ENCODE measurements at places on chromosomes 2 and 18.

GRCh38 chr18:11728249-11728648 is 39.2 kb downstream of the GNAL start:
- no peak for DNase-seq

GRCh38 chr18:12393510-12393909 is 14.2 kb upstream of the PRELID3A start:
- DNase-seq = no peak

DNA sequence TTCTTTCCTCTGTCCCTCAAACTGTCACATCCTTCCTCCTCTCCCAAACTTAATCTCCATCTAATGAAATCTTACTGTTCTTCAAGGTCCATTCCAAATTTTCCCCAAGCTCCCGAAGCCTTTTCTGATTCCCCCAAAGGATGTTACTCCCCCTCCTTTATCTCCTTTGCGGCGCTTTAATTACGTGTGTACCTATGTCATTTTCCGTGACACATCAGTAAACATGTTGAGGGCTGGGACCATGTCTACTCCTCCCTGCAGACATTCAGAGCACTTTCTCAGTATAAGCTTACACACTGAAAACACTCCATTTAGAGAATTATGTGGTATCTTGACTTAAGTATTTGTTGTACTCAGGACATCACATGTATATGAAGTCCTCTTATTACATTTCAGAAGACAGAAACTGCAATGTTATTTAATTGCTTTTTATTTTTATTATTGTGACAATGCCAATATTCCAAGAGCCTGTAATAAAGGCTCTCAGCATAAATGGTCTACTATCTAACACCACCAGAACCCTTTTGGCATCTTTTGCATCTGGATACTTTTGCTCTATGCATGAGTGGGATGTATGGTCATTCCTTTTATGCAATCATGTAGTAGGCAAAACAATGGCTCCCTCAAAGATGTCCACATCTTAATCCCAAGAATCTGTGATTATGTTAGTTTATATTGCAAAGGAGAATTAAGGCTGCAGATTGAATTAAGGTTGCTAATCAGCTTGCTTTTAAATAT is 1.8 kb downstream of the NMI start:
- no peak for DNase-seq

DNA sequence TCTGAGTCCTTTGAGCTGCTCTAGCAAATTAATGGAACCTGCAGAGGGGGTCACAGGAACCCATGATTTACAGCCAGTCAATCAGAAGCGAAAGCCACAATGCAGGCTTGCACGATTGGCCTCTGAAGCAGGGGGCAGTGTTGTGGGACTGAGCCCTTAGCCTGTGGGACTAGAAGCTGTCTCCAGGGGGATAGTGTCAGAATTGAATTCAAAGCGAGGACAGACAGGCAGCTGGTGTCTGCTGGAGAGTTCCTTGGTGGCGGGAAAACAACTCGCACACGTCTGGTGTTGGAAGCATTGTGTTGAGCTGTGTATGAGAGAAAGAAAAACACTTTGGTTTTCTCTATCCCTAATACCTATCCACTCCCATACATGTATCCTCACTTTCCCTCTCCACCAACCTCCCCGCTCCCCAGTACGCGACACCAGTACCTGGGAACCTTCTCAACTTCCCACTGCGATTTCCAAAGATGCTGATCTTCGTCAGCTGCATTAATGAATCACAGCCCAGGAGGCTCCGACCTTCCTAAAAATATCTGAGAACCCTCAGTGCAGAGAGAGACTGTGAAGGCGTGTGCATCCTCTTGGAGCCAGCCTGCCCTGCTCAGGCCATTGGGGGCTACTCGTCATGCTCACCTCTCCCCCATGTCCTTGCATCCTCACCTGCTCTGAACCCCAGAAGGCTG is 88.2 kb downstream of the HS1BP3 start:
- DNase-seq = no peak

DNA sequence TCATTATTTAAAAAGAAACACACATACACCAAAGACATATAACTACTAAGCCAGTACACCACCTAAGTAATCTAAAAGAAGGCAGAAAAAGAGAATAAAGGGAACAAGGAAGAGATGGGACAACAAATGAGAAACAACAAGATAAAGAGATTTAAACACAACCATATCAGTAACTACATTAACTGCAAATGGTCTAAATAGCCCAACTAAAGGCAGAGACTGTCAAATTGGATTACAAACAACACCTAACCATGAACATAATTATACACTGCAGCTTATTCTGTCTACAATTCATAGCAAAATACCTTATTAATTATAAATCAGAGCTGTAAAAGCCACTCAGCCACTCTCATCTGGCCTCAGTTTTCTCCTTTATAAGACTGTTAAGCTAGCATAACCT is 15.0 kb downstream of the PPP4R1 start:
- DNase-seq = no peak

- no peak for DNase-seq
Measured at GRCh38 chr18:73670524-73670923, 477.1 kb downstream of the FBXO15 start.

- DNase-seq = no peak
Measured at GRCh38 chr18:69795791-69796190, 151.9 kb downstream of the CD226 start.

- no peak for DNase-seq
Measured at GRCh38 chr2:88735853-88736252, 44.4 kb downstream of the RPIA start.

- DNase-seq = no peak
Measured at GRCh38 chr2:85096616-85097015, 36.6 kb upstream of the TCF7L1 start.

- no peak for DNase-seq
Measured at GRCh38 chr2:189069855-189070619, 95.9 kb downstream of the COL3A1 start.

- no peak for DNase-seq
Measured at GRCh38 chr18:59509481-59510442, 150.7 kb upstream of the LMAN1 start.

- no peak for DNase-seq
Measured at GRCh38 chr18:10289251-10289650, 165.2 kb upstream of the APCDD1 start.

- DNase-seq = no peak
Measured at GRCh38 chr2:115746151-115746550, 1303.7 kb downstream of the DPP10 start.

- DNase-seq = no peak
Measured at GRCh38 chr2:233746475-233747282, 13.4 kb upstream of the UGT1A1 start.

DNA sequence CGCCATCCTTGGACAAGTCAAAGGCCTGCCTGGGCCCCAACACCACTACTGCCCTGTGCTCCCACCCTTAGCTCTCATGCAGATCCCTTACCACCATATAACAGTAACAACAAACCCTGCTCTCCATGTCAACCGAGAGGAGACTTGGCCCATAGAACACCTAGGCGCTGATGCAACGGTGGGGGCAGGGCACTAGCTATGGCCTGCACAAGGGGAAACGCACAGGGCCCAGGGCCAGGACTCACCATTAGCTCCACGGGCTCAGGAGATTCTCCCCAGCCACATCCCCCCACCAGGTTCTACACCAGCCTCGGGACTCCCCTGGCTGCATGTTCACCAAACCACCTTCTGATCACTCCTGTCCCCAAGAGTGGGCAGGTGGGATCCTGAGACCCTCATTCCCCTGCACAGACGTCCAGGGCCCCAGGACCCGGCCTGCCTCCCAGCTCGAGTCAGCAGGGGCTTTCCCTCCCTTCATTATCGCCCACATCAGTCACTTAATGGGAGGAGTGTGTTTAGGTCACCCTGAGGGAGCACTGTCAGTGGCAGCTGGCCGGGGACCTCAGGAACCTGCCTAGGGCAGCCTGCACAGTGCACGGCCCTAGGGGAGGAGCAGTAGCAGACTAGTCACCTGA is 29.3 kb downstream of the ANKMY1 start:
- no peak for DNase-seq

GRCh38 chr18:28584731-28585130 is 407.8 kb upstream of the CDH2 start:
- DNase-seq = no peak

DNA sequence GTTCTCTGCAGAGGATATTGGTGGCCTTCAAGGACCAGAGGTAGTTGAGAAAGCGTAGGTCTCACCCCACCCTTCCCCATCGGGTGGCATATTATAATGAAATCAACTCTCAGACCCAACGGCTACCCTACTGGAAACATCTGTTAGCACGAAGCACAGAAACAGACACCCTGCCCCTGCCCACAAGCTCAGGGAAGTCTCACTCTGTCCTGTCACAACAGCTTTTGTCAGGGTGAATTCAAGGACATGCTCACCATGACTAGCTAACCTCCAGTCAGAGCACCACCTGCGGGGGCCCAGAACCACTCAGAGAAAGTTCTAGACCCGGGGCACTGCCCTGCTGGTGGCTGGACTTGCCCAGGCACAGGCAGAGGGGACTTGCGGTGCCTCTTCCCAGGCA is 3.5 kb upstream of the B3GNT7 start:
- DNase-seq = no peak

DNA sequence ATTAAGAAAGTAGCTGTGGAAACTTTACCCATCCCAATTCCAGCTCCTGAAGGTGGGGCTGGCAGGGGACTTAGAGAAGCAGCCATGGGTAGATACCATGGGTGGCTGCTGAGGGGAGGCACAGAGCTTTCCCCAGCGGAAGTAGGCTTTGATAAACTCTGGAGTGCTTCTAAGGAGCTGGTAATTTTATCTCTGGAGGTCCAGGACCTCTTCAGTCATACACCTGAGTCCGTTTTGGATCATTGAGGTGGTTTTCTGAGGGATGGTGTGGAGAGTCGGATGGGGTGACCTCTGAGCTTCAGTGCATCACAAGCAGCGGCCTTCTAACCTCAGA is 36.7 kb upstream of the BMP10 start:
- DNase-seq = no peak

- no peak for DNase-seq
Measured at GRCh38 chr2:240974771-240975572, 23.4 kb upstream of the SNED1 start.

GRCh38 chr2:98460573-98461497 is 16.2 kb downstream of the INPP4A start:
- DNase-seq = no peak

GRCh38 chr2:205708231-205708631 is 25.9 kb downstream of the NRP2 start:
- no peak for DNase-seq

- DNase-seq = no peak
Measured at GRCh38 chr2:108593547-108594098, 59.4 kb downstream of the LIMS1 start.

DNA sequence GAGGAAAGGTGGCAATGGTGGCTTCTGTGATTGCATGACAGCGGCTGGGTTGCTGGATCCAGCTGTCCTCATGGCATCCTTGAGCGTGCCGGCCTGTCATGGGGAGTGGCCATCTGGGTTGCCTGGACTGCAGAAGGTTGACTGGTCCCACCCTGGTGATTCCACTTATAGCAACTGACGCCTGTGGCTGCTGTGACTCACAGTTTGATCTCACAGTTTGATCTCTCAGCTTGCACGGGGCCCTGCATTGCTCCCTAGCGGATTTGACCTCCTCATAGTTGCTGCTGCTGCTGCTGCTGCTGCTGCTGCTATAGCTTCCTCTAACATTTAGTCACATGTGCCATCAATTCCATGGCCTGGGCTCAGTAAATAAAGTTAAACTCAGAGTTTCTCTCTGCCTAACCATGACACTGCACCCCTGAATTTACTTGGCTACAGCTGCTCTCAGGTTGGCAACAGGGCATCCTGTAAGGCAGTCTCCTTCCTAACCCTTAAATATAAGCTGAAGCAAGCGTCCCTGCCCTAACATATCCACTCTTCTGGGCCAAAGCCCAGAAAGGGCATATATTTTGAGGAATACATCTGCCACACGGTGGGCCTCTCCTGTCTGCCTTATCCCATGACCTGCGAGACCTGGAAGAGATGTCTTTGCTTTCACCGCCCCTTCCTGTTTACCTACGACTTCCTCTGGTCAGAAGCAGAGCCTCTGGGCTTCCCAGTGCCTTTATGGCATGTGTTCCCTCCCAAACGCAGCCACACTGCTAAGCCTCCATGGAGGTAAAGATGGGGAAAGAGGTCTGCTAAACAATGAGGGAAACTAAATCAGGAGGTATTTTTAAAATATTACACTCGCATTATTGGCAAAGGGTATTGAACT is 37.8 kb upstream of the CCDC150 start:
- DNase-seq = peak; percentile 55

Measured in 8988T (cell line).